ENCODE measurements at places on chromosomes 11 and 22.

- no peak for DNase-seq
Observed at GRCh38 chr11:68312780-68313573, 586 bp downstream of the LRP5 start.

GRCh38 chr11:19691815-19692500 is 20.7 kb upstream of the NAV2 start:
- no peak for DNase-seq

GRCh38 chr11:10623797-10624761 is 55.6 kb upstream of the LYVE1 start:
- DNase-seq: peak; percentile 48

DNA sequence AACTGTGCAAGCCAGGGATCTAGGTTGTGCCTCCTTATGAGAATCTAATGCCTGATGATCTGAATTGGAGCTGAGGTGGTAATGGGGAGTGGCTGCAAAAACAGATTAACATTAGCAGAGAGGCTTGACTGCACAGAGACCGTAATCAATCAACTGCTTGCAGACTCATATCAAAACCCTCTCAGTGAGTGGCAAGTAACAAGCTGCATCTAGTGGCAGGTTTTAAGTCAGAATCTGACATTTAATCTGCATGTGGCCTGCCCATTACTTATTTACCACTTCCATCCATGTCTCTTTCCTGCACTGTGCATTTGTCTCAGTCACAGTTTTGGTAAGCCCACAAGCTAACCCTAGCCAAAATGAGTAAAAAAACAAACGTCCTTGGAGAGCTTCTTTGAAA is 11.2 kb downstream of the C11orf58 start:
- DNase-seq: no peak

DNA sequence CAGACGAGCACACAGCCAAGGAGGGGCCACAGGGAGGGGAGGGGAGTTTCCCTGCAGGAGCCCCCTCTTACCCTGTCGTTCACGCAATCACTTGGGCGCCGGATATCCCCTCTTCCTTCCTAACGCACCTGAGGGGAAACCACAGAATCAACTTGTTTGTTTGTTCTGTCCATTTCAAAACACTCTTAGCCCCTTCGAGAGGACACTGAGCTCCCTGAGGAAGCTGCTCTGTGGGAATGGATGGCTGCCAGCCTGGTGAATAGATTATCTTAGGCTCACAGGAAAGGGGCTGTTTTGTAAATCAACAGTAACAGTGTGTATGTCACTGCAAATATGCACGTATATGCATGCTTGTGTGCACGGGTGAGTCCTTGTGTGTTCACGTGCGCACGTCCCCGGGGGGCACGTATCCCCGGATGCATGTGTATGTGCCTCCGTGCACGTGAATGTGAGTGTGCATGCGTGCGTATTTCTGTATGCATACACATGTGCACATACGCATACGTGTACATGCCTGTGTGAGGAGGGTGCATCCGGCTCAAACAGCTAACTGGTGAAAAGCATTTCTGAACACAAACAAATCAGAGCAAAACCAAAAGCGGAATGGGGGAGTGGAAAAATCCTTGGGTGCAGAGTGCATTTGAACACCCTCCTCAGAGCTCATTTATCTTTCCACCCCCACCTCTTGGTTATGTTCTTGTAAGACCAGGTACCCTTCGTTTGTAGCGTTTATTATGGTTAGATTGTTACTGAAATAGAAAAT is 7.2 kb downstream of the ARSA start:
- DNase-seq: peak; percentile 92

GRCh38 chr11:22920939-22921565 is 60.8 kb upstream of the CCDC179 start:
- peak; percentile 57 for DNase-seq

GRCh38 chr22:43247546-43248260 is 60.8 kb upstream of the TTLL12 start:
- DNase-seq: no peak

DNA sequence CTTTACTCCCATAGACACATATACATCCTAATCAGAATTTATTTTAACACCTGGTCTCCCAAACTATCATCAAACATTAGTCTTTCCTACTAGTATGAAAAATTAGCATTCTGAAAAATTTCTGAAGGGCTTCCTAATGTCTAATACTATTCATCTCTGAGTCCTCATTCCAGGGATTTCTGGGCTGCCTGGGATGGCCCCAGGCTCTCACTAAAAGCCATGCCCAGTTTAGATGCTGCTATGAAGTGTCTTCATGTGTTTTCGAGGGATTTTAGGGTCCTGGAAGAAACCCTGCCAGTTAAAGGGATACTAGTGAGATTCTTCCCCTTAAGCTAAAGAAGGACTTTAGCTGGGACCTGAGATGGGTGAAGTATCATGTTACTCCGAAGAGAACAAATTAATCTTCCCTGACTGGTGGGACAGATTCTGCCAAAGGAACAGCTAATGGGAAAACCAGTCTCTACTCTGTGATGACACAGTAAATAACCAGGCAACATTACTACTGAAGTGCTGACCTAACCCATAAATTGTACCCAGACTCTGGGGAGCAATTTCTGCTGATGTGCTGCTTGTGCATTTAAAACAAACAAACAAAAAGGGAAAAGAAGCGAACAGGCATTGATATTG is 342.6 kb downstream of the SOX6 start:
- no peak for DNase-seq

- no peak for DNase-seq
Observed at GRCh38 chr11:2704896-2705606, 5.3 kb upstream of the KCNQ1OT1 start.

DNA sequence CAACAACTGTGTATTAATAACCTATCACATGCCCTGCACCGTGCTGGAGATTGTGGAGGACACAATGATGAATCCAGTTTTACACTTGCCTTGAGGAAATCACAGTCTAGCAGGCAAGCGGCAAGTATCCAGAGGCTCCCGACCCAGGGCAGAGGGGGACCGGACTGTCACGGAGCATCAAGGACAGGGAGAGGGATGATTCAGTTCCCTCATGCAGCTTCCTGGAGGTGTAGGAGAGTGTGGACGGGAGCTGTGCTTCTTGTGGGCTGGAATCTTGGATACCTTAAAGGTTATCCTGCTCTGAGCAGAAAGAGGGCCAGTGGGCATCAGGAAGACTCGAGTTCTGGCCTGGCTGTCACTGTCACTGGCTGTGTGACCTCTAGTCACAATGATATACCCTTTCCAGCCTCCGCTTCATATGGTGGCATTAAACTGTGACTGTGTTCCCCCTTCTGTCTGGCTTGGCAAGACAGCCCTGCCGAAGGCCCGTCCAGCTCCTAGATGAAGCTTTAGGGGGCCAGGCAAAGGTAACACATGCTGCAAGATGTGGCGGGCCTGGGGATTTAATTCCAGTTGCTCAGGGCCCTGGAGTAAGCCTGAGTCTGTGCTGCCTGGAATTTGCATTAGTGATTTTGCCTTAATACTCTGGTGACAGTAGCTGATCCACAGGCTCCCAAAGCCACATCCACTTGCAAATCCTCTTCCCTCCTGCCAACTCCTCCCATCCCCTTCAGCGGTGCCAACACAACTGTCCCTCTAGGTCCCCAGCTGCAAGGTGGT is 162.8 kb downstream of the DSCAML1 start:
- DNase-seq: no peak

DNA sequence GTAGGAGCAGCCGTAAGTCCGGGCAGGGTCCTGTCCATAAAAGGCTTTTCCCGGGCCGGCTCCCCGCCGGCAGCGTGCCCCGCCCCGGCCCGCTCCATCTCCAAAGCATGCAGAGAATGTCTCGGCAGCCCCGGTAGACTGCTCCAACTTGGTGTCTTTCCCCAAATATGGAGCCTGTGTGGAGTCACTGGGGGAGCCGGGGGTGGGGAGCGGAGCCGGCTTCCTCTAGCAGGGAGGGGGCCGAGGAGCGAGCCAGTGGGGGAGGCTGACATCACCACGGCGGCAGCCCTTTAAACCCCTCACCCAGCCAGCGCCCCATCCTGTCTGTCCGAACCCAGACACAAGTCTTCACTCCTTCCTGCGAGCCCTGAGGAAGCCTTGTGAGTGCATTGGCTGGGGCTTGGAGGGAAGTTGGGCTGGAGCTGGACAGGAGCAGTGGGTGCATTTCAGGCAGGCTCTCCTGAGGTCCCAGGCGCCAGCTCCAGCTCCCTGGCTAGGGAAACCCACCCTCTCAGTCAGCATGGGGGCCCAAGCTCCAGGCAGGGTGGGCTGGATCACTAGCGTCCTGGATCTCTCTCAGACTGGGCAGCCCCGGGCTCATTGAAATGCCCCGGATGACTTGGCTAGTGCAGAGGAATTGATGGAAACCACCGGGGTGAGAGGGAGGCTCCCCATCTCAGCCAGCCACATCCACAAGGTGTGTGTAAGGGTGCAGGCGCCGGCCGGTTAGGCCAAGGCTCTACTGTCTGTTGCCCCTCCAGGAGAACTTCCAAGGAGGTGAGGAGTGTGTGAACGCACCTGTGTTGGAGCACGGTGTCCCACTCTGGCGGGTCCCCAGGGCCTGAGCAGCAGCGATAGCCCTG is at the start of gene TAGLN:
Gene TAGLN, plus strand, starts transcription at position 318 of the 863 bp plus-strand sequence. CDS start 3,644 bp downstream, outside the sequence.
- DNase-seq: no peak

GRCh38 chr11:69450064-69450856 is 31.2 kb upstream of the LINC01488 start:
- DNase-seq: no peak

DNA sequence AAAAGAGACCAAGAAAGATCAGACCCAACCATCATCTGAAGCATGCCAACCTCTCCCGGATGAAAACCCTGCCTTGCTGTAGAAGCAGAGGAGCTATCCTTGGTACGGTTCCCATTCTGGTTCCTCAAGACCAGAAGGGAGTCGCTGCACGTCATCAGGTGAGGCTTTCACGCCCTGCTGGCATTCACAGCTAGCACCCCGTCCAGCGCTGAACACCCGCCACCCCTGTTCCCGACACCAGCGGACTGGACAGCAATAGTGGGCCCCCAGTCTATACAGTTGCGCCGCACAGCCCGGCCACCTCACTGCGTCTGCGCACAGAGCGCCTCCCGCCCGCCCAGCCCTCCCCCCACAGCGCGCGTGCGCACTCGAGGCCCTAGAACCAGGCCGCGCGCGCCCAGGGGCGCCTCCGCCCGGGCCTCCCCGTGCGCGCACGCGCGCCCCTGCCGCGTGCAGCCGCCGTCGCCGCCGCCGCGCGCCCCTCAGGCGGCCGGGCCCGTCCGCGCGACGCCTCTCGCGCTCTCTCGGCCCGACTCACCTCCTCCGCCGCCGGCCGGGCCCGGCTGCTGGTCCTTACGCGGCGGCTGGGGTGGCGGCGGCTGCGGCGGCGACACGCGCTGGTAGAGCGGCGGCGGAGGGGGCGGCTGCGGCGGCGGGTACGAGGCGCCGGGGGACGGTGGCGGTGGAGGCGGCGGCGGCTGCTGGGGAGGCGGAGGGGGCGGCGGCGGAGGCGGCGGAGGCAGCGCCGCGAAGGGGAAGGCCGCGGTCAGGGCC is 706 bp downstream of the SF1 start:
- peak; percentile 70 for DNase-seq

DNA sequence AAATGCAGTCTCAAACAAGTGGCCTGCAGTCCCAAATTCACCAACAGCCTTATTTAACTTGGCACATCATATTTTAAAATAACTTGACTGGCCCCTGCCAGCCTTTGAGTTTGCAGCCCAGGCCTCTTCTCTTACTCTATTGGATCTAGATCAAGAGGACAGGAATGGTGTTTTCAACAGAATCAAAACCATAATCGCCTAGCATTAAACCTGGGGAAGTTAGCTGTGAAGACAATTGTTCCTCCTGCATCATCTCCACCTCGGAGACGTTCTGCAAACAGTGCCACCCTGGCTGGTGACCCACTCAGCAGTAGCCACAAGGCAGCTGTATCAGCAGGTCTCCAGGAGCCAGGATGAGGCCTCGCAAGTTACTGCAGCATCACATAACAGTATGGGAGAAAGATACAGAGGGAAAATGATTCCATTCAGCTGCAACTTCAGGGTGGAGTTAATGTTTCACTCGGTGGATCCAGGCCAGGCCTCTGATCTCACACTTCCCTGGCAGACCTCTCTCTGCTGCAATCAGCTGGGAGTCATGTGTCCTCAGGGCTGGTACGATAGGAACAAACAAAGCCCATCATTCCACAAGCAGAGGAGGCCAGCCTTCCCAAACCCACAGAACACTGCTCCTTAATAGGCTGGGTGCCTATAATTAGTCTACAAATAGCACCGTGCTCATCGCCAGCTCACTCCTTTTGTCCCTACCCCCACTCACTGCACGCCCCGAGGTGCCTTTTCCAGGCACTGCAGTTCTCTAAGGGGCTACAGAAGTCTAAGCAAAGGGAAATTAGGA is 18.6 kb upstream of the SCN2B start:
- no peak for DNase-seq

- DNase-seq: no peak
Observed at GRCh38 chr11:73182824-73183321, 35.2 kb upstream of the P2RY2 start.

- DNase-seq: no peak
Observed at GRCh38 chr11:16613262-16613511, 125.3 kb upstream of the C11orf58 start.

GRCh38 chr11:102940714-102941588 is 14.6 kb downstream of the MMP13 start:
- peak; percentile 75 for DNase-seq
